ENCODE measurements at places on chromosomes 5 and 9.

- no peak for DNase-seq
Measured at GRCh38 chr9:70588999-70589398, 174.5 kb upstream of the KLF9 start.

DNA sequence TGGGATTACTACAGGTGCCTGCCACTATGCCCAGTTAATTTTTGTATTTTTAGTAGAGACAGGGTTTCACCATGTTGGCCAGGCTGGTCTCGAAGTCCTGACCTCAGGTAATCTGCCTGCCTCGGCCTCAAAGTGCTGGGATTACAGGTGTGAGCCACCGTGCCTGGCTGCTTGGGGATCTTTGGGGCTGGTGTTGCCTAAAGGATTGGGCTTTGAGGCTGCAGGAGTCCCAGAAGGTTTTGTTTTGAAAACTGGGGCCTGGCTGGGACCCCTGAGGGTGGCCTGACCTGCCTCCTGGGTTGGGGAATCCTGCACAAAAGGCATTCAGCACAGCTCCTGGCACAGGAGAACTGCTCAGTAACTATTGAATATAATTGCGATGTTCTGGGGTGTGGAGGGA is 25.1 kb upstream of the SHB start:
- no peak for DNase-seq

DNA sequence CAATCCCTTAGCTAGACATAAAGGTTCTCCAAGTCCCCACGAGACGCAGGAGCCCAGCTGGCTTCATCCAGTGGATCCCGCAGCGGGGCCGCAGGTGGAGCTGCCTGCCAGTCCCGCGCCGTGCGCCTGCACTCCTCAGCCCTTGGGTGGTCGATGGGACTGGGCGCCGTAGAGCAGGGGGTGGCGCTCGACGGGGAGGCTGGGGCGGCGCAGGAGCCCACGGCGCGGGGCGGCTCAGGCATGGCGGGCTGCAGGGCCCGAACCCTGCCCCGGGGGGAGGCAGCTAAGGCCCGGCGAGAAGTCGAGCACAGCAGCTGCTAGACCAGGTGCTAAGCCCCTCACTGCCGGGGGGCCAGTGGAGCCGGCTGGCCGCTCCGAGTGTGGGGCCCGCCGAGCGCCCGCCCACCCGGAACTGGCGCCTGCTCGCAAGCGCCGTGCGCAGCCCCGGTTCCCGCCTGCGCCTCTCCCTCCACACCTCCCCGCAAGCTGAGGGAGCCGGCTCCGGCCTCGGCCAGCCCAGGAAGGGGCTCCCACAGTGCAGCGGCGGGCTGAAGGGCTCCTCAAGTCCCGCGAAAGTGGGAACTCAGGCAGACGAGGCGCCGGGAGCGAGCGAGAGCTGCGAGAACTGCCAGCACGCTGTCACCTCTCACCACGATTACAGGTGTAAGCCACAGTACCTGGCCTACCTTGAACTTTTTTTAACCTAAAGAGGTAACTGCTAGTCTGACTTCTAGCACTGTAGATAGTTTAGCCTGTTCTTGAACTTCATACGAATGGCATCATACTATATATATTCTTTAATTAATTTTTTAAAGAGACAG is 35.5 kb downstream of the PTGS1 start:
- no peak for DNase-seq

DNA sequence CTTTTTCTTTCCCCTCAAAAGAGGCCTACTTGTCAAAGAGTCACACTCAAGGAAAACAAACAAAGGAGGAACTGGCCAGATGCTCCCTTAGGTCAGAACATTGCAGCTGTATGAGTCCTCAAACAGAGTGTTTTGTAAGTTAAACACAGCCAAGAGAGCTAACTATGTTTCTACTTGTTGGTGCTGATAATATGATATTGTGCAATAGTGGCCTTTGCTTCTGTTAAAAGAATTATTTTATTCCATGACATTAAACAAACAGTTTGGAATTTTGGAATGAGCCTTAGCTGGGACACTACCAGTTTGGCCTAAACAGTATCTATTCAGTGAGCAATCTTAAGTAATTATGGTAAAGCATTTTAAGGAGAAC is 56.0 kb upstream of the TPD52L3 start:
- DNase-seq = peak; percentile 88

- no peak for DNase-seq
Measured at GRCh38 chr9:69871118-69871834, 50.7 kb downstream of the CFAP95 start.

DNA sequence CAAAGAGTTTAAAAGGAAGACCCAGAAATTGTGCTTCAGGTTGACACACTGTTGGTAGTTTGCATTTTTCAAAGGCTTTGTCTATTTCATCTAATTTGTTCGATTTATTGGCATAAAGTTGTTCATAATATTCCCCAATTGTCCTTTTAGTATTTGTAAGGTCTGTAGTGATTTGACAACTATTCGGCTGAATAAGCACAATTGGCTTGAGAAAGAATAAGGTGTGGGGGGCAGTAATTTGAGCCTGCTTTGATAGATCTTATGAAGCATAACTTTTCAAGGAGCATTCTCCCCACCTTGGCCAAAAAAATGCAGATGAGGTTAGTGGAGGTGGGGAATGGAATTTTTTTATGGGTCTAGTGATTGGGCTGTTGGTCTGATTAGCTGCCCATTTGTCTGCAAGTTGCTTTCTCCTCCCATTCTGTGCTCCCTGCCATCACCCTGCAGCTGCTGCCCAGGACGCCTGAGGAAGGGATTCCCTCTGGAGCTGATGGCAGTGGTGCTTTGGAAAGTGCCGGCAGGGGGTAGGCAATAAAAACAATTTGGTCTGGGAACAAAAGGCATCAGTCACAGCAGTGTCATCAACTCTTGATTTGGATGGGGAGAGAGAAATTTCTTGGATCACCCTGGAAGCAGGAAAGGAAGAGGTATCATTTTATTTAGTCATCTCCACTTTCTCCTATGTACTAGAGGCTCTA is 26.6 kb downstream of the WNT8A start:
- DNase-seq = no peak
